HS-27A (cell line): ENCODE measurements at places on chromosomes 13 and 19.
A peak's percentile ranks its signal among the peaks of the same experiment; 100 is the strongest.

GRCh38 chr13:65347420-65348030 is 1882.6 kb downstream of the PCDH9 start:
- DNase-seq = no peak

- no peak for DNase-seq
Observed at GRCh38 chr19:47445937-47446402, 25.7 kb downstream of the SLC8A2 start.

- DNase-seq = no peak
Observed at GRCh38 chr19:858868-859843, at the start of gene CFD. Gene CFD (plus strand): TSS chr19:859664. CDS start chr19:859690, 26 bp downstream.

DNA sequence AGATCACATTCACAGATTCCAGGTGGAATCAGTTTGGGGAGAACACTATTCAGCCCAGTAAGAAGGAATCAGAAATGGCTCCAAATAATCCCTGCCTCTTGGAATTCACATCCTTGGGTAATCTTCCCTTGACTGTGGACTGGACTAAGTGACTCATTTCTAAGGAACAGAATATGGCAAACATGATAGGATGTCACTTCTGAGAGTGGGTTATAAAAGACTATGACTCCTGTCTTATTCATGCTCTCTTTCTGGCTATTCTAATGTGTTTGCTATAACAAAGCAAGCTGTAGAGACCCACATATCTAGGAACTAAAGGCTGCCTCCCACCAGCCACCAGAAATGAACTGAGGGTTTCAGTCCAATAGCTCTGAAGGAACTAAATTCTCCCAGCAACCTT is 37.8 kb downstream of the MBD3L2B start:
- no peak for DNase-seq

GRCh38 chr19:13958043-13958442 is 5.7 kb downstream of the DCAF15 start:
- no peak for DNase-seq

DNA sequence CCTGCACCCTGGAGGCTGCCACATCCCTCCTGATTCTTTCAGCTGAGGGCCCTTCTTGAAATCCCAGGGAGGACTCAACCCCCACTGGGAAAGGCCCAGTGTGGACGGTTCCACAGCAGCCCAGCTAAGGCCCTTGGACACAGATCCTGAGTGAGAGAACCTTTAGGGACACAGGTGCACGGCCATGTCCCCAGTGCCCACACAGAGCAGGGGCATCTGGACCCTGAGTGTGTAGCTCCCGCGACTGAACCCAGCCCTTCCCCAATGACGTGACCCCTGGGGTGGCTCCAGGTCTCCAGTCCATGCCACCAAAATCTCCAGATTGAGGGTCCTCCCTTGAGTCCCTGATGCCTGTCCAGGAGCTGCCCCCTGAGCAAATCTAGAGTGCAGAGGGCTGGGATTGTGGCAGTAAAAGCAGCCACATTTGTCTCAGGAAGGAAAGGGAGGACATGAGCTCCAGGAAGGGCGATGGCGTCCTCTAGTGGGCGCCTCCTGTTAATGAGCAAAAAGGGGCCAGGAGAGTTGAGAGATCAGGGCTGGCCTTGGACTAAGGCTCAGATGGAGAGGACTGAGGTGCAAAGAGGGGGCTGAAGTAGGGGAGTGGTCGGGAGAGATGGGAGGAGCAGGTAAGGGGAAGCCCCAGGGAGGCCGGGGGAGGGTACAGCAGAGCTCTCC is 6.9 kb upstream of the CEACAM5 start:
- no peak for DNase-seq

DNA sequence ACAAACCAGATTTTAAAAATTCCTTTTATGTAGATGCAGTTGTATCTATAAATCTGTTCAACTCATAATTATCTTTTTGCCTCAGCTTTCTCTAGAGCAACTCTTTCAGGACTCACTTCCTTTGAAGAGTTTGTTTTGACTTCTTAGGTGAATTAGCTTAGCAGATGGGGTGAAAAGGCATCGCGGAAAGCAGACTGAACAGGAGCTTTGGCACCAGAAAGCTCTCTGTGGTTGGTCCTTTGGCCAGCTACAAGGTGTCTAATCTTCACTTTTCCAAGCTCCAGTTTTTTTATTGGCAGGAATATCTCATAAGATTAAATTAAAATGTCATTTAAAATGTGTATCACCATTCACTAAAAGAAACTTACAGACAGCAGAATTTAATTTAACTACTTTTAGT is 60.6 kb upstream of the KLF12 start:
- DNase-seq = no peak

- no peak for DNase-seq
Observed at GRCh38 chr19:53957448-53958167, 5.1 kb upstream of the CACNG8 start.

- DNase-seq = no peak
Observed at GRCh38 chr13:113766035-113766800, 7.2 kb downstream of the TMEM255B start.

- no peak for DNase-seq
Observed at GRCh38 chr13:25288966-25289365, 1.7 kb upstream of the MTMR6 start.

GRCh38 chr19:34960103-34960805 is 3.8 kb downstream of the ZNF792 start:
- DNase-seq = peak; percentile 33

GRCh38 chr13:113667771-113668490 is 912 bp downstream of the GRK1 start:
- DNase-seq = no peak

DNA sequence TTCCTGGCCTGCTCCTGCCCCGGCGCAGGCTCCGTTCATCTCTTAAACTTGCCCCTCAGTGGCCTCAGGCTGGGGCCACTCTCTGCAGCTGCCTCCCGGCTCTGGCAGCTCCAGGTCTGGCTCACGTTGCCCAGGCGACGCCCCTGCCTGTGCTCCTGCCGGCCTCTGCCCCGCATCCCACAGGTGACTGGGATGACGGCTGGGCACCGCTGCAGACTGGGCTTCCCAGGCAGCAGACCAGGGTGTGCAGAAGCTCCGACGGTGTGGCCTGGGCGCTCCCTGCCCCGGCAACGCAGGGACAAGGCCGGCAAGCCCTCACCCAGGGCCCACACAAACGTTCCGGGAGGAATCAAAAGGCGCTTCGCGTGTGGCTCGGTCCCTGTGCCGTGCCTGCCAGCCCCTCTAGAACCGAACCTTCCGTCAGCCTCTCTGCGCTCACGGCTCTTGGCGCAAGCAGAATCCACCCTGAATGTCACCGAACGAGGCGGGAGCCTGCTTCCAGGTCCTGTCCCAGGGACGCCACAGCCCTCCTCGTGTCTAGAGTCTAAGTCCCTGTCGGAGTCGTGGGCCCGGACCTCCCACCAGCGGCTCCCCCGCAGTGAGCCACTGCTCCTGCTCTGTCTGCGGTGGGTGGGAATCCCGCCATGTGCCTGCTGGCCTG is 64.8 kb downstream of the MLLT1 start:
- DNase-seq = no peak

GRCh38 chr13:79987323-79987722 is 353.6 kb downstream of the SPRY2 start:
- no peak for DNase-seq

GRCh38 chr19:5800361-5801270 is 4.3 kb upstream of the NRTN start:
- no peak for DNase-seq

DNA sequence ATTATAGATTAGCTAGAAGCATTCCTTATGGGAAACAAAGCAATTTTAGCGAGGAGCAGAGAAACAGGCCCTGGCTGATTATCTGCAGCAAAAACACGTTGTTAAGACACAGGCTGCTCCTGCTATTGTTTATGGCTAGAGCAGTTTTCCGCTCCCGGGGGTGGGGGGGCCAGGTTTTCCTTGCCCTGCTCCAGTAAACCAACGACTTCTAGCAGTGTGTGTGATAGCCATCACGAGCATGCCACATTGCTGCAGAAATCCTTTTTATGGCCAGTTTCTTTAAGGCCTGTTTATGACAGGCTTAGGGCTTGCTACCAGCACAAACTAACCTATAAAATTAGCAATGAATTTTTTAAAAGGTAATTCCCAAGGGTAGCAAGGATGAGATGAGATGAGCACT is 18.4 kb upstream of the IL17D start:
- DNase-seq = no peak

GRCh38 chr19:19259741-19260140 is 13.4 kb downstream of the TM6SF2 start:
- DNase-seq = no peak

GRCh38 chr13:105219651-105220050 is 1315.8 kb downstream of the EFNB2 start:
- DNase-seq = no peak

- peak; percentile 2 for DNase-seq
Observed at GRCh38 chr13:20353973-20354372, 121.9 kb upstream of the GJB6 start.
